ENCODE measurements at places on chromosomes 1 and 21. TPM values are rescaled to one million over a fixed set of nuclear protein-coding genes. Genes with fewer than 3 reads are reported as not detected.

HP1BP3 gene
- total RNA-seq: 244 TPM

F13B gene
- not detected for total RNA-seq

CDA gene
- not detected for total RNA-seq

LYST gene
- total RNA-seq: 41.2 TPM

CNR2 gene
- total RNA-seq: 0.04 TPM

MLLT11 gene
- total RNA-seq: 4.0 TPM

LCE1D gene
- not detected for total RNA-seq

GJA8 gene
- total RNA-seq: not detected

C4BPA gene
- total RNA-seq: not detected

ENTREP3 gene
- total RNA-seq: 32.1 TPM

TNFAIP8L2 gene
- total RNA-seq: 22.9 TPM

All from activated T-helper 17 cell treated with anti-CD3 and anti-CD28 coated beads, Interleukin-2, amount 50 U/mL, for 72 hours (primary cell).